Activated CD8-positive, alpha-beta T cell treated with anti-CD3 and anti-CD28 coated beads for 36 hours (primary cell): ENCODE measurements at places on chromosomes 1 and 21.
A peak's percentile ranks its signal among the peaks of the same experiment; 100 is the strongest.

DNA sequence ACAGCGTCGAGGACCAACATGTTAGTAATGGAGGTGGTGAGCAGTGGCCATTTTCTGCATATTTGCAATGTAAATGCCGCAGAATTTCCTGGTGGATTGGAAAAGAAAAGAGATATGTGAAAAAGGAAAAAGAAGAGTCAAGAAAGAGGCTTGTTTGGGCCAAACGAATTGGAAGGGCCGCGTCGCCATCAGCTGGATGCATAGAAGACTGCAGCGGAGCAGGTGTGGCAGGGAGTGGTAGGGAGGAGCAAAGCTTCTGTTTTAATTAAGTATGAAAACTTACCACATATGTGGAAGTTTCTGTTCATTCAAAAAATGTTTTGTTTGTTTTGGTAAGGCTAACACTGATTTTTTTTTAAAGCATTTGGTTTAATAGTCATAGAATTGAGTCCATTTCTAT, 690.7 kb downstream of the NCAM2 start:
- DNase-seq: peak; percentile 1

DNA sequence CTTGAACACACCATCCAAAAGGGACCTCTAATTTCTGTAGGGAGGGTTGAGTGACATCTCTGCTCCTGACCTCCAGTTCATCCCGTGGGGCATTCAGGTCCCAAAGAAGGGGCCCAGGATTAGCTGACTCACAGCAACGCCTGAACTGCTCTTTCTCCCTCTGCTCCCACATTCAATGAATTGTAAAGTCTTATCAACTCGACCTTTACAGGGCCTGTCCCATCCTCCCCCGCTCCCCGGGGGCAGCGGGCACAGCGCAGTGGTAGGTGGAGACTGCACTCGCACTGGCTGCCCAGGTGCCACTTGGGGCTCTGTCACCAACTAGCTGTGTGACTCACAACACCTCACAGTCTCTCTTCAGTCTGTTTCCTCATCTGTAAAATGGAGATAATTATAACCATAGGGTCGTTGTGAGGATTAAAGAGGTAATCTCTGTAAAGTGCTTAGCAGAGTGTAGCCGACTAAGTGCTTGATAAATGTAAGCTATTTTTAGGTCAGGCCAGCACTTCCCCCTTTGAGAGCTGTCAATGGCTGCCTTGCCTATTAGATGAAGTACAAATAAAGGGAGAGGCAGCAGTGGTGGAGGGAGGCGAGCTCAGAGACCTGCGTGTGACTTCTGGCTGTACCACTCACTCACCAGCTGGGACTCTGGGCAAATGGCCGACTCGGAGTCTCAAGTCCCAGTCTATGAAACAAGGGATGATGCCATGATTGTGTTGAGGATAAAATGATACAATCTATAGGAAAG, 637 bp upstream of the MYBPHL start:
- DNase-seq: peak; percentile 24

GRCh38 chr1:240021709-240022108, 70.0 kb upstream of the FMN2 start:
- DNase-seq: no peak

GRCh38 chr21:29072873-29073221, 601 bp downstream of the CCT8 start:
- no peak for DNase-seq

DNA sequence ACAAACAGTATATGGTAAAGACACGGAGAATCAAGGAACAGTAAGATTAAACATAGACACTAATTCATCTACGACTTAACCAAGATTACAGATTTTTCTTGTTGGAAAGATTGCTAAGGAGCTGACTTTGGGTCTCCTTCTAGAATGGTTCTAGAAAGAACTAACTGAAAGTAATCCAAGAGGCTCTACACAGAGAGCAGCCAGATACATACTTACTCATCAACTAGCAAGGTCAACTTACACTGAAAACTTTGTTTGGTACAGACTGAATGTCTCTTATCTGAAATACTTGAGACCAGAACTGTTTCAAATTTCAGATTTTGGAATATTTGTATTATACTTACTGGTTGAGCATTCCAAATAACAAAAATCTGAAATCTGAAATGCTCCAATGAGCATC, 5.8 kb downstream of the C21orf91 start:
- DNase-seq: no peak
